Posterior vena cava (tissue), 2 donors: ENCODE measurements at places on chromosomes 12 and 14.

DNA sequence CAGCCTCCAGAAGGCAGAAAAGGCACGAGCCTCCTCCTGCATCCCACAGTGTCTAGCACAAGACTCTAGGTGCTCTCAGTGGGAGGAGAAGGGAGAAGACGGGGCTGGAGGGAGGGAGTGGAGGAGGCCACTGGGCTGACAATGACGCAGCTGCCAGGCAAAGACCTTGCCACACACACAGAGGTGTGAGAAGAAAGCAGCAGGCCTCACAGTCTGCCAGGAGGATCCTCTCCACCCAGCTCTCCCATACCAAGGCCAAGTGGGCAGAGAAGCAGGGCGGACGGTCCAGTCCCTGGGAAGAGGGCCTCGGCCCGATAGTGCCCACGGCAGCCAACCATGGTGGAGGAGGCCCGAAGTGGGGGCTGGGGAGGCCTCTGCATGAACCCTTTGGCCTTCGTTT lies 78.9 kb downstream of the NCOR2 start:
- DNase-seq, result no peak

DNA sequence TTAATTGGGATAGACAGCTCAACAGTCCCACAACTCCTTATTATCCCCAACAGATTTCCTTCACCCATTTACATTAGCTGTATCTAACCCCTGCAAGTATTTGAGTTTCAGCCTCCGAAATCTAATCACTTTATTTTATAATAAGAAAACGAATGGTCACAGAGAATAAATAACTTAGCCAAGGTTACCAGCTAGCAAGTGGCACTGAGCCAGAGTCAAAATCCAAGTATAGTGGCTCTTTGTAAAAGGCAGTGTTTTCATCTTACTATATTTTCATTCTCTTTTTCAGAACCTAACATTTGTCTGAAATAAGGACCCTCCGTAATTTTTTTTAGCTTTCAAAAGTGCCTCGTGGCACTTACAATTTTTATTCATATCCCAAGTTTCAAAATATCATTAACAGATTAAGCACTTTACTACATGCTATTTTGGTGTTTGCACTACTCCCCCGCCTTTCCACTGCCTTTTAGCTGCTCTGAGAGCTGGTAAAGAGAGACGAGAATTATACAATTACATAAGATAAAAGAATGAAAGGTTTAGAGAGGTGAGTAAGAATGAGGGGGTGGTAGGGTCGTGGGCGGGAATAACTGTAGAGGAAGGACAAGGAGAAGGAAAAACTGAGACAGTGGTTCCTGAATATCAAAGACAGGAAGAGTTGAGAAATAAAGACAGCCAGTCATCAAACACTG lies 3.7 kb upstream of the USP15 start:
- DNase-seq, result no peak

DNA sequence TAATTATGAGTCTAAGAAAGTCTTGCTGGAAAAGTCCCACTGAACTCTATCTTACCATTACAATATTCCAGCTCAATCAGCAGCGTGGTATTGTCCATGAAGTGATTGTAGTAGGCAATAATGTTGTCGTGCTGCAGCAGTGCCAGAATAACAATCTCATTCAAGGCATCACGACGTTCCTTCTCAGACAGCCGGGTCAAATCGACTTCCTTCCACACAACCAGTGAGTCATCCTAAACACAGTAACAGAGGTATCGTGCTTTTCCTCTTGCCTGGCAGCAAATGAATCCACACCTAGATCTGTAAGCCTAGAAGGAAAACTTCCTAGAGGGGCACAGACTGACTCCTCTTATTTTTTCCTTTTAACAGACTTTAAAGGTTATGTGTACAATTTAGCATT lies 2.9 kb downstream of the NEK9 start:
- no peak for DNase-seq

GRCh38 chr12:6827437-6827911 lies 733 bp upstream of the P3H3 start:
- DNase-seq, result peak; percentile 91
